ENCODE measurements at places on chromosomes 5 and 9.
A peak's percentile ranks its signal among the peaks of the same experiment; 100 is the strongest.

GRCh38 chr9:84778570-84778969, 109.0 kb downstream of the NTRK2 start:
- no peak for DNase-seq
- no peaks in the 10 kb centered on the region for H3K4me1 ChIP-seq
- no peaks in the 10 kb centered on the region for H3K36me3 ChIP-seq
- H3K4me3 ChIP-seq: no peak overlapping the region
- H3K27ac ChIP-seq: no peak overlapping the region

DNA sequence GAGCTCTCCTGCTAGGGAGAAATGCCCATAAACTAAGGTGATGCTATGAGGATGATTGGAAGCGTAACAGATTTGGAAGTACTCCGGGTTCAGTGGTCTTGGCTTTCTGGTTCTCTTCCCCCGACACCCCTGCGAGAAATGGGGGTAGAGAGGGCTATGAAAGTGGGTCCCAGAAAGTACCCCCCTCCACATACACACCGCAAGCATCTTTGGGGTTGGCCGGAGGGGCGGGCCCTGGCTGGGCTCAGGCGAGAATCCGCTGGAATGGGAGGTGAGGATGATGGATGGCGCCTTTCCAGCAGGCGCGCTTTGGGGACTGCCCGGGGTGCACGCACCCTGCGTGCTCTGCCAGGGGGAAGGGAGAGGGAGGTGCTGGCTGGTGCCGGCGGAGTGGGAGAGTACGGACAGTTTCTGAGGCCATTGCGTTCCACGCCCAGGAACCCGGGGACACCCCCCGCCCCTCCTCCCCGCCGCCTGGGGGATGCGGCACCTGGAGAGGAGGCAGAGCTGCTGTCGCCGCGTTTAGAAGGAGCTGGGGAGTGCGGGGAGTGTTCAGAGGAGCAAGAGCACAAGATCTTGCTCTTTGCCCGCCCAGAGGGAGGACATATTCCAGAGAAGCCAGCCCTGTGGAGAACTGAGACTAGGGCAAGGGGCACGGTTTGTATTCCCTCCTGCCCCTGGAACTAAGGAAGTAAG, 1.9 kb downstream of the PCSK5 start:
- DNase-seq: no peak
- no peaks in the 10 kb centered on the region for H3K36me3 ChIP-seq
- peaks cover 4% of the 10 kb centered on the region for H3K4me1 ChIP-seq
- no peaks in the 10 kb centered on the region for H3K27me3 ChIP-seq
- no peak overlapping the region for H3K27ac ChIP-seq
- H3K4me3 ChIP-seq: peak overlapping the region; percentile 74

- DNase-seq: no peak
- H3K4me1 ChIP-seq: no peaks in the 10 kb centered on the region
- no peaks in the 10 kb centered on the region for H3K36me3 ChIP-seq
- no peak overlapping the region for H3K4me3 ChIP-seq
Measured at GRCh38 chr9:18499062-18499461, 25.1 kb downstream of the ADAMTSL1 start.

DNA sequence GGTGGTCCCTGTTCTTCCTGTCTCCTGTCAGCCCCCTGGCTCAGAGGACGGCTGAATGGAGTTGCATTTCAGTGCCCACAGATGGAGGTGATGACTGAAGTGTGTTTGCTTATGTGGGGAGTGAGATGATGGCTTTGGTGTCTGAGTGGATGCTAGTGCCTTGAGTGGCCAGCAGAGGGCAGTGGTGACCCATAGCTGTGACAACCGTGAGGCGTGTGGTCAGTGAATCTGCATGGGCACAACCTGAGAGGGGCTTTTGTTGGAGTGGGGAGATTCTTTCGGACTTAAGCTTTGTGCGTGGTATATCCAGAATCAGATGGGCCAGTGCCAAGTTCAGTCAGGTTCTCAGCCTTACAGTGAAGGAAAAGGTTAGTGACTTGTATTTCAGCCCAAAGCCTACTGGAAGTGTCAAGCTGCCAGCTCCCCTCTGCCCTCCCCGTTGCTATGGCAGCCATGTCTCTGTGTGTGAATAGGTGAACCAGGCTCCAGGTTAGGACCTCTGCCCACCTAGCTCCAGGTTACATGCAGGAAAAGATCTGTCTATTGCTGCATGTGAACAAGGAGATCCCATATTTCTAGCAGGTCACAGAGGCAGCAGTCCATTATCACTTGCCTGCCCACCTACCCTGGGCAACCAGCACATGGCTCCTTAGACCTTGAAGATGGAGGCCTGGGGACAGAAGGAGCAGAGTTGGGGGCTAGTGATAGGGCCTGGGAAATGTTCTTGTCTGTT, 14.7 kb upstream of the CXXC5 start:
- no peaks in the 10 kb centered on the region for H3K27me3 ChIP-seq
- peaks cover 29% of the 10 kb centered on the region for H3K4me1 ChIP-seq
- DNase-seq: no peak
- H3K27ac ChIP-seq: no peak overlapping the region
- H3K4me3 ChIP-seq: no peak overlapping the region

GRCh38 chr5:132674671-132675506, 1.1 kb downstream of the IL4 start:
- no peaks in the 10 kb centered on the region for H3K36me3 ChIP-seq
- H3K27ac ChIP-seq: no peak overlapping the region
- peak; percentile 26 for DNase-seq
- peaks cover 34% of the 10 kb centered on the region for H3K4me1 ChIP-seq

DNA sequence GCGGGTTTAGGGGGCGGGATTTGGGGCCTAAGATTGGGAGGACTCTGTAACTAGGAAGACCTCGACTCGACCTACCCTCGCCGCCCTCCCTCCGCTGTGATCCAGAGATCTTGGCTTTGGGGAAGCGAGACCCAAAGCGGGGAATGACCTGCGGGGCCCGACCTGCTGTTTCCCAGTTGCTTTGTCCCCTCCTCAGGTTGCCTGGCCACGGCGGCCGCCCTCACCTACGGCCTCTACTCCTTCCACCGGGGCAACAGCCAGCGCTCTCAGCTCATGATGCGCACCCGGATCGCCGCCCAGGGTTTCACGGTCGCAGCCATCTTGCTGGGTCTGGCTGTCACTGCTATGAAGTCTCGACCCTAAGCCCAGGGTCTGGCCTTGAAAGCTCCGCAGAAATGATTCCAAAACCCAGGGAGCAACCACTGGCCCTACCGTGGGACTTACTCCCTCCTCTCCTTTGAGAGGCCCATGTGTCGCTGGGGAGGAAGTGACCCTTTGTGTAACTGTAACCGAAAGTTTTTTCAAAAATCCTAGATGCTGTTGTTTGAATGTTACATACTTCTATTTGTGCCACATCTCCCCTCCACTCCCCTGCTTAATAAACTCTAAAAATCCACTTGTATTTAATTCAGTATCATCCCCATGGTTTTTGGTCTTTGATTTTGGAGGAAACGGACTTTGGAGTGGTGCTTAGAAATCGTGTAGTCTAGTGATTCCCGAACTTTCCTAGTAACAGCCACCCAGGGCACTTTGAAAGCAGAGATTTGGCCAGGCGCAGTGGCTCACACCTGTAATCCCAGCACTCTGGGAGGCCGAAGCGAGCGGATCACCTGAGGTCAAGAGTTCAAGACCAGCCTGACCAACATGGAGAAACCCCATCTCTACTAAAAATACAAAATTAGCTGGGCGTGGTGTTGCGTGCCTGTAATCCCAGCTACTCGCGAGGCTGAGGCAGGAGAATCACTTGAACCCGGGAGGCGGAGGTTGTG, 878 bp downstream of the HIGD2A start:
- no peak for DNase-seq
- H3K4me1 ChIP-seq: peaks cover 11% of the 10 kb centered on the region
- H3K36me3 ChIP-seq: peaks cover 20% of the 10 kb centered on the region
- peak overlapping the region; percentile 94 for H3K27ac ChIP-seq
- peak overlapping the region; percentile 99 for H3K4me3 ChIP-seq

DNA sequence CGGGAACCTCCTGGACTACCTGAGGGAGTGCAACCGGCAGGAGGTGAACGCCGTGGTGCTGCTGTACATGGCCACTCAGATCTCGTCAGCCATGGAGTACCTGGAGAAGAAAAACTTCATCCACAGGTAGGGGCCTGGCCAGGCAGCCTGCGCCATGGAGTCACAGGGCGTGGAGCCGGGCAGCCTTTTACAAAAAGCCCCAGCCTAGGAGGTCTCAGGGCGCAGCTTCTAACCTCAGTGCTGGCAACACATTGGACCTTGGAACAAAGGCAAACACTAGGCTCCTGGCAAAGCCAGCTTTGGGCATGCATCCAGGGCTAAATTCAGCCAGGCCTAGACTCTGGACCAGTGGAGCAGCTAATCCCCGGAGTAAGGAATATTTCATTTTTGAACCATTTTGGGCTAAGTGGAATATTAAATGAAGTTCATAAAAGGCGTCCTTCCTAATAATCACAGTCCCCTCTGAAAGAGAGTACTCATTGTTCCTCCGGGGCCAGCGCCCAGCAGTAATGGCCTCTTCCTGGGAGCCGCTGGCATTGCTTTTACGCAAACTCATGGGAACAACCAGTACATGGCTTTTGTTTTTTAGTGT, 23.6 kb downstream of the QRFP start:
- H3K27ac ChIP-seq: no peak overlapping the region
- H3K4me3 ChIP-seq: no peak overlapping the region
- no peak for DNase-seq
- peaks cover 35% of the 10 kb centered on the region for H3K36me3 ChIP-seq

- H3K4me1 ChIP-seq: no peaks in the 10 kb centered on the region
- peak; percentile 23 for DNase-seq
- no peak overlapping the region for H3K4me3 ChIP-seq
Measured at GRCh38 chr5:157342822-157343402, 77.0 kb downstream of the CYFIP2 start.

- H3K4me3 ChIP-seq: no peak overlapping the region
- H3K36me3 ChIP-seq: no peaks in the 10 kb centered on the region
- no peak overlapping the region for H3K27ac ChIP-seq
- DNase-seq: no peak
Measured at GRCh38 chr9:75482566-75482965, 394.3 kb downstream of the OSTF1 start.

- no peaks in the 10 kb centered on the region for H3K36me3 ChIP-seq
- no peak for DNase-seq
- no peaks in the 10 kb centered on the region for H3K4me1 ChIP-seq
- H3K27ac ChIP-seq: no peak overlapping the region
- H3K27me3 ChIP-seq: no peaks in the 10 kb centered on the region
- H3K4me3 ChIP-seq: no peak overlapping the region
Measured at GRCh38 chr5:6900247-6901227, 187.3 kb downstream of the TENT4A start.

DNA sequence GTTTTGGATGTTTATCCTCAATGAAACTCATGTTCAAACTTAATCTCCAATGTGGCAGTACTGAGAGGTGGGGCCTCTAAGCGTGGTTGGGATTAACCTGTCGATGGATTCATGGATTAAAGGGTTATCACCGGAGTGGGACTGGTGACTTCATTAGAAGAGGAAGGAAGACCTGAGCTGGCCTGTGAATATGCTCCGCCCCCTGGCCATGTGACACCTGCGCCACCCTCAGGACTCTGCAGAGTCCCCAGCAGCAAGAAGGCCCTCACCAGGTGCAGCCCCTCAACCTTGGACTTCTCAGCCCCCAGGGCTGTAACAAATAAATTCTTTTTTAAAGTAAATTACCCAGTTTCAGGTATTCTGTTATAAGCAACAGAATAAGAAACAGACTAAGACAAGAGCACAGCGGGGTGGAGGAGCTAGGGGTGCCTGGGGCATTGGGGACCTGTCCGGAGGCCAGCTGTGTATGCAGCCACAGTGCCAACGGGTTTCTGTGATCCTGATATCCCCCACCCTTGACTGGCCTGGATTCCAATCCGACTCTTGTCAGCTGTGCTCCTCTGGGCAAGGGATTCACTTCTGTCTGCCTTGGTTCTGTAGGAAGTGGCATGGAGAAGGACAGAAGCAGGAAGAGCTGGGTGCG, 3.2 kb upstream of the MAPK9 start:
- no peaks in the 10 kb centered on the region for H3K36me3 ChIP-seq
- no peaks in the 10 kb centered on the region for H3K27me3 ChIP-seq
- no peak for DNase-seq
- no peak overlapping the region for H3K4me3 ChIP-seq

- no peak overlapping the region for H3K4me3 ChIP-seq
- no peaks in the 10 kb centered on the region for H3K4me1 ChIP-seq
- H3K27me3 ChIP-seq: no peaks in the 10 kb centered on the region
- no peaks in the 10 kb centered on the region for H3K36me3 ChIP-seq
- H3K27ac ChIP-seq: no peak overlapping the region
- no peak for DNase-seq
Measured at GRCh38 chr9:38652044-38652443, 31.6 kb upstream of the ANKRD18A start.

DNA sequence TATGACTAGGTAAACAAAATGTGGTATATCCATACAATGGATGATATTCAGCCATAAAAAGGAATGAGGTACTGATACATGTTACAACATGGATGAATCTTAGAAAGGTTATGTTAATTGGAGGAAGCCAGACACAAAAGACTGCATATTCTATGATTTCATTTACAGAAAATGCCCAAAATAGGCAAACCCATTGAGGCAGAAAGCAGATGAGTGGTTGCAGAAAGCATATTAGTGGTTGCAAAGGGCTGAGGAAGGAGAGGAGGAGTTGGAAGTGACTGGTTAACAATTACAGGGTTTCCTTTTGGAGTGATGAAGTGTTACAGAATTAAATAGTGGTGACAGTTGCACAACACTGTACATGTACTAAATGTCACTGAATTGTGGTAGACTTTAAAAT, 17.7 kb downstream of the PLGRKT start:
- H3K27ac ChIP-seq: no peak overlapping the region
- H3K36me3 ChIP-seq: no peaks in the 10 kb centered on the region
- DNase-seq: no peak
- H3K4me1 ChIP-seq: no peaks in the 10 kb centered on the region
- H3K27me3 ChIP-seq: no peaks in the 10 kb centered on the region

All from HCT116 (cell line).